Ascending aorta (tissue), 2 donors: ENCODE measurements at places on chromosomes 5 and 9.

- no peak overlapping the region for H3K27ac ChIP-seq
- no peaks in the 10 kb centered on the region for H3K27me3 ChIP-seq
- H3K4me3 ChIP-seq: no peak overlapping the region
- DNase-seq: no peak
Measured at GRCh38 chr9:69797675-69798074, 22.9 kb upstream of the CFAP95 start.

GRCh38 chr5:82314964-82315758, 37.0 kb upstream of the RPS23 start:
- no peaks in the 10 kb centered on the region for H3K4me1 ChIP-seq
- no peaks in the 10 kb centered on the region for H3K36me3 ChIP-seq
- H3K27ac ChIP-seq: peak overlapping the region; percentile 14
- no peaks in the 10 kb centered on the region for H3K27me3 ChIP-seq
- no peak overlapping the region for H3K4me3 ChIP-seq

- no peak for DNase-seq
- no peaks in the 10 kb centered on the region for H3K4me1 ChIP-seq
Measured at GRCh38 chr5:150078802-150079689, 7.3 kb downstream of the CSF1R start.

DNA sequence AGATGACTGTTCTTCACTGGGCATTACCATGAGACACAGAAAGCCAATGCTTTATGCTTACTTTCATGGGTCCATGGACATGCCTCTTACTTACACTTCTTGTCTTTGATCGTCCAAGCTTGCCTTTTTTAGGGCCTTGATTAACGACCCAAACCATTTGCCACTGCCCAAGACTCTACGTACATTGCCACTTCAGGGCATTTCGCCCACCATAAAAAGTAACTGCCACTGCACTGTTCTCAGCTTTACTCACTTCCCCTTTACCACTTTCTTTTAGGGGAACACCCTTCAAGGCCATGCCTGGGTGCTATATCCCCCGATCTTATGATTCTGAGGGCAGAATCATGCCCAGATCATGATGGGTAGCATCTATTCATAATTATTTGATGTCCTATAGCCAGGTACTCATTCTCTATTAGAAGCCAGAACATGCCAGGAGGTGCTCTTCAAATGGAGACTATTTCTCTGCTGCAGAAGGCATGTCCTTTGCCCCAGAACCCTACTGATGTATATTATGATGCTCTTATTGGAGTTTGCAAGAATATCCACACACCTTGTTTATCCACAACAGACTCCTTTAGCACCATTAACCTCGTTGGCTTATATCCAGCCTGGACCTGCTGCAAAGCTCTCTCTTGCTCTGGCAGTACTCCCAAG, 64.1 kb upstream of the RAD23B start:
- no peak for DNase-seq
- H3K4me1 ChIP-seq: no peaks in the 10 kb centered on the region
- no peaks in the 10 kb centered on the region for H3K27me3 ChIP-seq
- H3K27ac ChIP-seq: no peak overlapping the region
- H3K4me3 ChIP-seq: no peak overlapping the region

- DNase-seq: no peak
- H3K27ac ChIP-seq: no peak overlapping the region
- H3K4me3 ChIP-seq: no peak overlapping the region
Measured at GRCh38 chr5:44257221-44257620, 132.0 kb downstream of the FGF10 start.

DNA sequence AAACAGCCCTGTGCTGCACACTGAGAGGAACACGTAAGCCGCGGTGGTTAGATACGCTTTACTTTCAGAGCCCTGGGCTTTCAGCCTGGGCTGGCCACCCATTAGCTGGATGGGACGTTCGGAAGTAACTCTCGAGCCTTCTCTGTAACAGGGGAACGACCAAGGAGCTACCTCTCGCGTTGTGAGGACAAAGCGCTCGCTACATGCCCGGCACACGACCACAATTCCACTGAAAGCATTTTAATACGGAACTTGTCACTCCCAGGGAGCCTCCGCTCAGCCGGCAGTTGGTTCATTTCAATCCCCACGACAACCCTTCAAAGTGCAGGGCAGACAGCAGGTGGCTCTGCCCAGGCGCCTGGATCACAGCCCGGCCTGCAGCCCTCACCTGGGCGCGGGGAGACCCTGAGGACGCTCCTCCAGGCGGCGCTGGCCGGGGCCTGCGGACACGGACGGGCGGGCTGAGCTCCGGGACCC, 368 bp downstream of the SURF1 start:
- DNase-seq: no peak
- H3K4me3 ChIP-seq: peak overlapping the region; percentile 70
- H3K36me3 ChIP-seq: peaks cover 24% of the 10 kb centered on the region

DNA sequence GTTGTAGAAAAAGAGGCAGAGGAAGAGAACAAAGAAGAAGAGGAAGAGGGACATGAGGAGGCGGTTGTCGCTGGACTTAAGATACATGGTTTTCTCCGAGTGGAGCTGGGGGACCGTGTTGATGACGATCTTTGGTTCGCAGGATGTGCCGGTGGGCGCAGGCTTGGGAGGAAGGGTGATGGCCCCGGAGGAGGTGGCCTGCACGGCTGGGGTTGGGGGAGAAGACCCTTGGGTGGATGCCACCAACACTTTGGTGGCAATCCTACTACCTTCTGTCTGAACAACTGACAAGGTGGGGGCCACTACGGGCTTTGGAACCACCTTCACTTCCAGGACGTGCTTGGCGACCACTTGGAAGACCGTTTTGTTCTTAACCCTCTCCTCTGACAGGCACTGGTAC, 60.7 kb downstream of the SECISBP2 start:
- no peak overlapping the region for H3K4me3 ChIP-seq
- no peak overlapping the region for H3K27ac ChIP-seq
- no peak for DNase-seq
- H3K36me3 ChIP-seq: peaks cover 5% of the 10 kb centered on the region

- H3K4me1 ChIP-seq: no peaks in the 10 kb centered on the region
- DNase-seq: no peak
- no peak overlapping the region for H3K27ac ChIP-seq
- no peaks in the 10 kb centered on the region for H3K36me3 ChIP-seq
- H3K4me3 ChIP-seq: peak overlapping the region; percentile 43
Measured at GRCh38 chr5:55821731-55822512, 29.2 kb upstream of the IL31RA start.

DNA sequence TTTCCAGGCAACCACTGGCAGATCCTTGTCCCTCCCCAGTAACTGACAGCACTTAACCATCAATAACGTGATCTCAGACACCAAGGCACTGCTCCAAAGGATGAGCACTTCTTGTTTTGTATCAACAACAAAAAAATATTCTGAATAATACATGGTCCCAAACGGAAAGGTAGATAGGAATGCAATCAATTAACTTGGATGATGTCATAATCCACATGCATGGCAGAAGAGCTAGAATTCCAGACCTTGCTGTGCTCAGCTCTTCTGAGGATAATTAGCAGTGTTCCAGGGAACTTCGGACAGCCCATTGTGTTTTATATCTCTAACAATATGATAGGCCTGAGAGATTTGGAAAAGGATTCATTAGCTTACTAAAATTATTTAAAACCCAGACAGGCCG, 288.4 kb upstream of the PCSK5 start:
- H3K36me3 ChIP-seq: no peaks in the 10 kb centered on the region
- no peak overlapping the region for H3K27ac ChIP-seq
- H3K27me3 ChIP-seq: no peaks in the 10 kb centered on the region
- H3K4me3 ChIP-seq: no peak overlapping the region

- H3K4me1 ChIP-seq: no peaks in the 10 kb centered on the region
- H3K27me3 ChIP-seq: no peaks in the 10 kb centered on the region
- DNase-seq: no peak
Measured at GRCh38 chr5:36772276-36773140, 104.1 kb upstream of the NIPBL start.

GRCh38 chr5:1974081-1974480, 91.4 kb upstream of the IRX4 start:
- DNase-seq: no peak
- no peak overlapping the region for H3K27ac ChIP-seq
- H3K27me3 ChIP-seq: no peaks in the 10 kb centered on the region
- no peak overlapping the region for H3K4me3 ChIP-seq
- no peaks in the 10 kb centered on the region for H3K36me3 ChIP-seq

GRCh38 chr5:130280528-130281217, 376.4 kb downstream of the CHSY3 start:
- H3K36me3 ChIP-seq: no peaks in the 10 kb centered on the region
- H3K27ac ChIP-seq: peak overlapping the region; percentile 59
- no peak for DNase-seq
- no peaks in the 10 kb centered on the region for H3K27me3 ChIP-seq
- H3K4me3 ChIP-seq: no peak overlapping the region

GRCh38 chr9:89413963-89414638, 83.8 kb downstream of the SEMA4D start:
- DNase-seq: no peak
- no peaks in the 10 kb centered on the region for H3K27me3 ChIP-seq
- H3K4me3 ChIP-seq: no peak overlapping the region
- no peaks in the 10 kb centered on the region for H3K36me3 ChIP-seq
- no peaks in the 10 kb centered on the region for H3K4me1 ChIP-seq

- H3K27me3 ChIP-seq: no peaks in the 10 kb centered on the region
- H3K4me3 ChIP-seq: no peak overlapping the region
- no peaks in the 10 kb centered on the region for H3K4me1 ChIP-seq
- no peak overlapping the region for H3K27ac ChIP-seq
Measured at GRCh38 chr5:32258424-32258823, 54.3 kb downstream of the MTMR12 start.

- no peaks in the 10 kb centered on the region for H3K36me3 ChIP-seq
- H3K4me1 ChIP-seq: peaks cover 2% of the 10 kb centered on the region
- DNase-seq: no peak
Measured at GRCh38 chr9:93945400-93946337, 9.5 kb downstream of the BARX1 start.

GRCh38 chr9:87812375-87813118, 70.1 kb upstream of the SPATA31E1 start:
- no peaks in the 10 kb centered on the region for H3K36me3 ChIP-seq
- no peaks in the 10 kb centered on the region for H3K4me1 ChIP-seq
- no peaks in the 10 kb centered on the region for H3K27me3 ChIP-seq
- no peak overlapping the region for H3K4me3 ChIP-seq

DNA sequence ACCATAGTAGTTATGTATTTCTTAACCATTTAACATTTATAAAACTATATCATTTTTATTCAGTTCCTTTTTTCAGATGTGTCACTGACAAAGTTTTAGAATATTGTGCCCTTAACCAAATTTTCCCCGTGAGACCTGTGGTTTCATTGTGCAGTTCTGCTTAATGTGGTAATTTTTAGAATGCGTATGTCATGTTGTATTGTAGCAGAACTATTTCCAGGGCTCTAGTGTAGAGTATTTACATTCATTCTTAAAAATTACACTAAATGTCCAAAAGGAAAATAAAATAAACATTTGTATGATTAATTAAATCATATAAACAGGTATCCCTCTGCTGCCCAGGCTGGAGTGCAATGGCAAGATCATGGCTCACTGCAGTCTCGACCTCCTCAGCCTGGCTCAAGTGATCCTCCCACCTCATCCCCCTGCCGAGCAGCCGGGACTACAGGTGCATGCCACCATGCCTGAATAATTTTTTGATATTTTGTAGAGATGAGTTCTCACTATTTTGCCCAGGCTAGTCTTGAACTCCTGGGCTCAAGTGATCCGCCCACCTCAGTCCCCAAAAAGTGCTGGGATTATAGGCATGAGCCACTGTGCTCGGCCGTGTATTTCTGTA, 15.4 kb downstream of the SERINC5 start:
- H3K4me3 ChIP-seq: no peak overlapping the region
- H3K4me1 ChIP-seq: peaks cover 13% of the 10 kb centered on the region
- no peak for DNase-seq

- H3K4me3 ChIP-seq: no peak overlapping the region
- H3K4me1 ChIP-seq: peaks cover 4% of the 10 kb centered on the region
- H3K27me3 ChIP-seq: no peaks in the 10 kb centered on the region
Measured at GRCh38 chr5:150164211-150164980, 2.2 kb upstream of the CDX1 start.

DNA sequence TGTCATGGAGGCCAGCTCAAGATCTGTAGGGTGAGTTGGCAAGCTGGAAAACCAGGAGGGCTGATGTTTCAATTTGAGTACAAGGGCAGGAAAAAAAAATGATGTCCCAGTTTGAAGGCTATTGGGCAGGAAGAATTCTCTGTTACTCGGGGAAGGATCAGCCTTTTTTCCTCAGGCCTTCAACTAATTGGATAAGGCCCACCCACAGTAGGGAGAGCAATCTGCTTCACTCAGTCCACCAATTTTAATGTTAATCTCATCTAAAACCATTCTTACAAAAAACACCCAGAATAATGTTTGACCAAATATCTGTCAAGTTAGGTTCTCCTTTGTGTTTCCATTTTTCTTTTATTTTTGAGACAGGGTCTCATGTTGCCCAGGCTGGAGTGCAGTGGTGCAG, 382.4 kb downstream of the ARRDC3 start:
- no peaks in the 10 kb centered on the region for H3K4me1 ChIP-seq
- no peaks in the 10 kb centered on the region for H3K27me3 ChIP-seq
- no peak overlapping the region for H3K4me3 ChIP-seq
- no peaks in the 10 kb centered on the region for H3K36me3 ChIP-seq

DNA sequence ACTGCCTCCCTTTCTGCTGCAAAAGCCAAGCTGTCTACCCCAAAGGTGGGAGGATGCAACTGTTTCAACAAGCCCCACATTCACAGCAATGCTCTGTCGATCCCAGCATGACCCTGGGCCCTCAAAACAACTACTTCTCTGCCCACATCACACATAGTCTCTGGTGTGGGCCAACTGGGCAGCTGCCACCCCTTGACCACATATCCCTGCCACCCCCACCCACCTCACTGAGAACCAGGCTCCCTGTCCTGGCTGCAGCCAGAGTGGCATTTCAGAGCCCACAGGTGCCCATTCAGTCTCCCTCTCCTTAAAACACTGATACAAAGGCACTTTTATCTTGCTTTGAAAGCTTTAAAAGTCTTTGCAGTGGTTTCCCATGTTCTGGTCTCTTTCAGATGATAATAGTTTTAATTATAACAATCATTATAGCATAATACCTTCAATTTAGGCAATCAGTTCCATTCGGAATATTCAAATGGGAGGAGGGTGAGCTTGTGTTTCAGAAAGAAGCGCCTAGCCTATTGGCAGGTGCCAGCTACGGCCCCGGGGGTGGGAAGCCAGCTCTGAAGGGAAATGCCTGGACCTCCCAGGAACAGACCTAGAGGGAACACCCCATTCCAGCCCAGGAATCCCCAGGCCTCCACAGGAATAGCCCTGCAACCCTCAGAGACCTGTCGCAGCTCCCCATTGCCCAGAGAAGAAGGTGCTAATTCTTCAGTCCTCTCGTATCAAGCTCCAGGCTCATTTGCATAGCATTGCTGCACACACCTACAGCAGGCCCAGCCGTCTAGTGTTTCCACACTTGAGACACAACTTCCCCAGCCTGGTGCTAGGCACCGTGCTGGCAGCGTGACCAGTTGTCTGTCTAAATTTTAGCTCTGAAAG, 90.8 kb downstream of the C5orf15 start:
- H3K4me1 ChIP-seq: no peaks in the 10 kb centered on the region
- H3K27ac ChIP-seq: no peak overlapping the region
- H3K27me3 ChIP-seq: no peaks in the 10 kb centered on the region
- no peaks in the 10 kb centered on the region for H3K36me3 ChIP-seq
- H3K4me3 ChIP-seq: no peak overlapping the region
